Cortex of kidney (tissue), 1 donor: ENCODE measurements at places on chromosomes 6 and 20.

- no peak for DNase-seq
These were observed 20.7 kb downstream of the EBF4 start for GRCh38 chr20:2713285-2713684.

- DNase-seq: no peak
These were observed 6.1 kb downstream of the DNPH1 start for GRCh38 chr6:43223175-43223574.

- no peak for DNase-seq
These were observed 105.7 kb downstream of the SMLR1 start for GRCh38 chr6:130932921-130933320.

DNA sequence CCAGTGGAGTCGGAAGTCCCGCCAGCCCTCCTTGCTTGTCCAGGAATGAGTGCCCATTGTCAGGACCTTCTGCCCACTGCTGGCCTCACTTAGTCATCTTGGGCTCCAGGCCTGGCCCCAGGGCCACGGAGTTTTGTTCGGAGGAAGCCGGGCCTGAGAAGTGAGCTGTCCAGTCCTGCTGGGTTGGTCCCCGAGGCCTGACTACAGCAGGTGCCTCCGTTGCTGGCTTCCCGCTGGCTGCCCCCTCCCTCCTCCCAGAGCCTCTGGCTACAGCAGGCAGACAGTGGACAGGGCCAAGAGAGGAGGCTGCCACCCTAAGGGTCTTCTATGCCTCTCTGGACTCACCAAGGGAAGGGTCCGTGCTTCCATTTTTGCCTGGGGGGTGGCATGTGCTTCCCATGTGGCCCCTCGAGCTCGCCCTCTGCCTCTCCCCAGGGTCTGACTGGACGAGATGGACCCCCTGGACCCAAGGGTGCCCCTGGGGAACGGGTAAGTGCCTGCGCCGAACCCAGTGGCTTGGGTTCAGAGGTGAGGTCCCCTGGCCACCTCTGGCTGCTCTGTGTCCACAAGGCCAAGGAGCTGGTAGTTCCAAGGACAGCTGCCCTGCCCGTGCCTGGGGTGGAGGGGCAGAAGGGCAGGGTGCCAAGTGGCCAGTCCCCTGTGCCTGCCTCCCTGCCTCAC lies 2.8 kb downstream of the COL9A3 start:
- DNase-seq: no peak

DNA sequence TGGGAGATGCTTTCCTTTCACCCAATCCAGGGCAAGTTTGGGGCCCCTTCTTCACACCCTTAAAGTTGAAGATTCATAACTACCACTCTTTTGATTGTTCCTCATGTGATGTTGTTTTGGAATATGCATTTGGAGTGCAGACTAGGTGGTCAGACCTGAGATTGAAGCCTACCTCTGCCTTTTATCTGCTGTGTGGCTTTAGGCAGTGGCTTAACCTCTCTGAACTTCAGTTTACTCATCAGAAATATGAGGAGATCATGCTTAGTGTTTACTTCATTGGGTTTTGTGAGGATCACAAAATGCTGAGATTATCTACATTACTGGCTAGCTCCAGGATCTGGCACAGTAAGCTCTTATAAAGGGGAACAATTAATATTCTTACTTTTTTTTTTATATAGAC lies 26.4 kb upstream of the TCP11 start:
- no peak for DNase-seq

- DNase-seq: no peak
These were observed 1060.3 kb downstream of the KIF16B start for GRCh38 chr20:15512916-15513315.

GRCh38 chr6:167031082-167031709 lies 32.0 kb downstream of the CEP43 start:
- no peak for DNase-seq

GRCh38 chr6:159110013-159110412 lies 59.2 kb upstream of the FNDC1 start:
- no peak for DNase-seq

- no peak for DNase-seq
These were observed 43.5 kb upstream of the SLCO4A1 start for GRCh38 chr20:62598761-62599194.

DNA sequence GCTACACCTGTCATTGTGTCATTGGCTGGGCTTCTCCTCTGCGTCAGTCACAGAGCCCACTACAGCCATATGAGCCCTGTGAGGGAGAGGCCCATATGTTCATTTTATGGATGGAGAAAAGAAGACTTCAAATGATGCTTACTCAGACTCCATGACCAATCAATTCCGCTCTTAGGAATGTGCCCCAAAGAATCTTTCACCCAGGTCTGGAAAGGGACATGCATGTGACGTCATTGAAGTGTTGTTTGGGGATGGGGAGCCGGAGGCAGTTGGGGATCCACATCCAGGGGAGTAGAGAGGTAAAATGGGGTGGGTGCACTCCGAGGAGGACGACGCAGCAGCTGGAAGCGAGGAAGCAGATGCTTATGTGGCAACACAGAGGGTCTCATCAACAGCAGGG lies 9.6 kb upstream of the C6orf132 start:
- DNase-seq: no peak

DNA sequence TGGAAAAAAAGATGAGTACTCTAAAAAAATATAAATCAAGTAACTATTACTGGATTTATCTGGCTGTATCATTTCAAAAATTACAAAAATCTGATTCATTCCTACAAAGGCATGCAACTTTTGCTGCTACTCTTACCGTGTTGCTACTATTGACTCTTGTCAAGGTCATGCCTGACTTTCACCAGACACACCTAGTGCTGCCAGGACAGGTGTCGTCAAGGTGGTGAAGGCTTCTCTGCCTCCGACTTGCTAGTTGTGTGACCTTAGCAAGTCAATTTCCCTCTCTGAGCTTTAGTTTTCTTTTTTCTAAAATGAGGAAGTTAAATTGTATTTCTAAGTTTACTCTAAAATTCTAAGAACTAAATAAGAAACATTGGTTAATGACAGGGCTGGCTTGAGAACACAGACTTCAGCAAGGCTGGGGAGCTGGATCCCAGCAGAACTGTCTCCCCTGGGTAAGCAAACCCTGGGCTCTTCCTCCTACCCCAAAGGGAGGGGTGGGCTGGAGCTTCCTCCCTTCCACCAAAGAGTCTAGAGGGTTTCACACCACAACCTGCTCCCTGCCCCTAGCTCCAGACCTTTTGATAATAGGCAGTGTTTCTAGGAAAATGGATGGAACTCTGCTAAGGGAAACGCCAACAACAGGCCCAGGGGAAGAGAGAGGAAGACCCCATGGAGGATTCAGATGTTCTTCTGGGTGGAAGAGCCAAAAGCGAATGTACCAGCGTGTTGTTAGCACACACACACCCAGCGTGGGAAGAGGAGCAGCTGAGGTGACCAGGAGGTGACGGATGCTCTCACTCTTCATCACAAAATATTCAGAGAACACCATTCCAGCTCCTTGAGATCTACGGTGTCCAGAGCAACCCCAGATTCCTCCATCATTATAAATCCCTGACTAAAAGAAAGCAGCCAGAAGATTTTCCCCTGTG lies 47.9 kb upstream of the CITED2 start:
- no peak for DNase-seq

GRCh38 chr6:63567966-63568365 lies 4.3 kb upstream of the LOC128125822 start:
- DNase-seq: no peak

GRCh38 chr6:33373960-33374910 lies 17.4 kb upstream of the KIFC1 start:
- DNase-seq: no peak

- DNase-seq: no peak
These were observed 670.5 kb upstream of the IMPG1 start for GRCh38 chr6:76742919-76743318.
